ENCODE measurements at places on chromosomes 5 and 9.

DNA sequence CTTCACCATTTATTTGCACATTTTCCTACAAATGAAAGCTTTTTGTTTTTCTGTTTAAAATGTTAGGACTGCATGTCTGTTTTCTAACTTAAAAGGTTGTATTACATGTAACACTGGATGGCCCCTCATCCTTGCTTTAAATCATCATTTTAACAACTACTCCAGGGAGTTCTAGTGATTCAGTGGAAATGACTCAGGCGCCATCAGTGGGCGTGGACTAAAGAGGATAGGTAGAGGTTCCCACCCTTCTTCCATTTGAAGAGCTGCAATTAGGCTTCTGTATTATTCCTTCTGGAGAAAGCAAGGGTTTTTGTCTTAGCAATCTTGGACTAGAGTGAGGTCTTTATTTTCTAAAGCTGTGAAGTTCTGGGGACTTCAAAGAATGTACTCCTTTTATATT is 213.7 kb downstream of the TMEM38B start:
- DNase-seq = no peak

DNA sequence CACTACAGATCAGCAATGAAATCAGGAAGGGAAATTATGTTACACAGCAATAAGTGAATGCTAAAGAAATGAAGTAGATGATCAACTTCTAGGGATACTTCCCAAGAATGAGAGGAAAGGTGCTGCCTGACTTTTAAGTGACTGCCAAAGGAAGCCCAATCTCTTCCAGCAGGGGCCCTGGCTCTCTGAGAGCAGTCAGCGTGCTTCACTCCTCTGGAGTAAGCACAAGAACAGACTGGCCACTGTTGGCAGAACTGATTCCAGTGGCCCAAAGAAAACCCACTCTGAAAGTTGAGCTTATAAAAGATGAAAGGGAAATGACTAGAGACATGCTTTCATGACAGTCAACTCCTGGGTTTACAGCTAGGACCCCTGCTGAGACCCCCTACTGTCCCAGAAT is 41.8 kb downstream of the MTMR12 start:
- no peak for DNase-seq

- no peak for DNase-seq
These were observed 122.1 kb upstream of the ADAMTS16 start for GRCh38 chr5:5017827-5018577.

DNA sequence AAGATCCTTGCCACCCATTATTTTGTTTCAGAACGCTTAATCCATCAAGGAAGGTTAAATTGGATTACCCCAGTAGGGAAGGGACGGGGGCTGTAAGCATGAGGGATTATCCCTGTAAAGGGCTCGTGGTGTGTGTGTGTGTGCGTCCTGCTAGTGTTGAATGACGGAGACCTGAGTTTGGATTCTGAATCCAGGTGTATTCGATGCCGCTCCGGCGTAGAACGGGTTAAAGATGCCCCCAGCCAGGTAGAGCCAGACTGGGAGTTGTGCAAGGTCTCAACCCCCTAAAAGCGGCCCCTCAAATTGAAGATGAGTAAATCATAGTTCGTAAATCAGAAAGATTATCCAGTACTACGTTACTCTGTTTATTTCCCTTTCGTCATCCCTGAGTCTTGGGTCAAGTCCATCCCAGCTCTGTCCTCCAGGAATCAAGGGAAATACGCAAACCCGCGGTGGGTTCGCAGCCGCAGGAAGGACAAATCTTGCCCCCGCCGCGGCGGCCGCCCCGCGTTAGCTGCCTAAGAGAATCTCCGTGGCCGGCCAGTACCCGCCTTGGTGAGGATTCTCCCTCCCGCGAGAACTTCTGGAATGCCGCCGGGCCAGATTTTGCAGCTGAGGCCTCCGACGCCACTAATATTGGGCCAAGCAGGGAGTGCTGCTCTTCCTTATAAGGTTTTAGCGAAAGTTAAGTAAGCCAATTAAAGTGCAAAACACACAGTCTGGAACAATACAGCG is 586 bp upstream of the MTAP start:
- DNase-seq = no peak

- no peak for DNase-seq
These were observed 207.7 kb downstream of the MEF2C start for GRCh38 chr5:88675168-88675707.

DNA sequence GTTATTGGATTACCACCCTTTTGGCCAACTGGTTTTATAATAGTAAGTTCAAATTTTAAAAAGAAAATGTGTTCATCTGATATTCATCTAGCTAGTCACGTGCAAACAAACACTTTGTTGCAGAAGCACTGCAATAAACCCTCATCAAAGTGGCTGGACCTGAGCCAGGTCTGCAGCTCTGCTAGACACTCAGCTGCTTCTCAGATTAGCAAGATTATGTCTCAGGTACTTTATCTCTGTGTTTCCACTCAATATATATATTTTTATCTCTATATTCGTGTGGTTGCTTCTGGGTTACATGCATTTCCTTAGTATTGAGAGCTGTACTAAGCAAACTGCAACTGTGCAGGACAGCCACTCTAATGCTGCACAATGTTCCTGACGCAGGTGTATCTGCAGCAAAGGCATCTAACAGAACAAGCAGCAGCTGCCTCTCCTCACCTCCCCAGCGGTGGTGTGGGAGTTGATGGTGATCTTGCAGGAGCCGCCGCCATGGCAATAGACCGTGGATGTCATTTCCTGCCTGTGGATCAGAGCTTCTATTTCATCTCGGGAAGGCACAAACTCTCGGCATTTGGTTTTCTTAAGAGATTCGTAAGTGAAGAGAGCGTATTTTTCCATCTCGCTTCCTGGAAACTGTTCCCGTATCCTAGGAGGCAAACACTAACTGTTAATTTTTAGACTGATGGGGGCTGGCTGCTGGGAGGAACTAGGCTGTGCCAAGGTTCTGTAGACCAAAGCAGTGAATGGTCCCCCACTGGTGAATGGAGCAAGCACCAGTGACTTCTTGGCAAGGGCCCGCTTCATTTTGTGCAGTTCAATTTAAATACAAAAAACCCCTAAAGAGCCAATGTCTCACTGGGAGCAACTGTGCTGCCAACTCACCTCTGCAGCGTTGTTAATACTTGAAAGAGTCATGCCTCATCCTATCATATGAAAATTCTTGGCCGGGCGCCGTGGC is 56.7 kb upstream of the RETREG1 start:
- DNase-seq = no peak

DNA sequence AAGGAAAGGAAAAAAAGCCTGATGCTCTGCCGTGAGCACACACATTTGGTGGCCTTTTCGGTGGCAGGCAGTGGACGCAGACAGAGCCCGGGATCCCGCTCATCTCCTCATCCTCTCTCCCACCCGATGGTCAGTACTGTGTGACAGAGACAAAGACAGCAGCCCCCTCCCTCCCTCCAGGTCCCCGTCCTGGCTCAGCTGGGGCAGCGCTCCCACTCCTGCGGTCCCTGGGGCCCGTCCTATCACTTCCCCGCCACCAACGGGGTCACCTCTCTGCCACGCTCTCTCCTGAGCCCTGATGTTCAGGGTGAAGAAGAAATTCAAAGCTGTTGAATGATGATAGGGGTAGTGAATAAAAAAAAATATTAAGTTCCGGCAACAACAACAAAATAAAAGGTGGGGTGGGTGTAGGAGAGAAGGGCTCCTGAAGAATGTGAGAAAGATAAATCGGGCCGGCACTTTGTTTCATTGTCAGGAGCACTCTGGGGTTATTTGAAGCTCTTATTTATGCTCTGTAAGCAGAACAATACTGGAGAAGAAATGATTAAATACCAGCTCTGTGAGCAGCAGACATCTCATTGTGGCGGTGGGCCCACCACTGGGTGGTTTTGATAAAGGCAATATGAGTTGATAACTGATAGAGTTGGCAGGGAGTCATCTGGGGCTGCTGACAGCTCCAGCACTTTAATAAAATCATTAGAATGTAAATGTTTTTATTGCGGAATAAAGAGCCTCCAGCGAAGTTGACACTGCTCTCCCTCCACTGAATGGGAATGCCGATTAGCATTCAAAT is 417.7 kb downstream of the IRX1 start:
- no peak for DNase-seq

GRCh38 chr5:100900142-100900795 is 2.8 kb downstream of the ST8SIA4 start:
- peak; percentile 25 for DNase-seq

DNA sequence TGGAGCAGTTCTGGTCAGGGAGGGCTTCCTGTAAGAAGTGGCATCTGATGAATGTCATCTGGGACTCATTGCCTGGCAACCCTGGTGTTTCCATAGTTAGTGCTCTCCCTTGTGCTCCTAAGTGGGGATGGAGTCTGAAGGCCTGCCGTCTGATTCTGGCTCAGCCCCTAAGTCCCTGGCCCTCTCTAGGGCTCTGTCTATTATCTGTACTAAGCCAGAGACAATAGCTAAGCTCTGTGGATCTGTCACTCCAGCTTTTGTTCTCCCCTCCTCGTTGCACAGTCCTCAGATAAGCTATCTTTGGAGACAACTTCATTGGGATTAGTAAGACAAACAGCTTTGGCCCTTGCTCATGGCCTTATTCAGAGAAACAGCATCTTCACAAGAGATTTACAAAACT is 30.6 kb upstream of the TTC1 start:
- DNase-seq = no peak

DNA sequence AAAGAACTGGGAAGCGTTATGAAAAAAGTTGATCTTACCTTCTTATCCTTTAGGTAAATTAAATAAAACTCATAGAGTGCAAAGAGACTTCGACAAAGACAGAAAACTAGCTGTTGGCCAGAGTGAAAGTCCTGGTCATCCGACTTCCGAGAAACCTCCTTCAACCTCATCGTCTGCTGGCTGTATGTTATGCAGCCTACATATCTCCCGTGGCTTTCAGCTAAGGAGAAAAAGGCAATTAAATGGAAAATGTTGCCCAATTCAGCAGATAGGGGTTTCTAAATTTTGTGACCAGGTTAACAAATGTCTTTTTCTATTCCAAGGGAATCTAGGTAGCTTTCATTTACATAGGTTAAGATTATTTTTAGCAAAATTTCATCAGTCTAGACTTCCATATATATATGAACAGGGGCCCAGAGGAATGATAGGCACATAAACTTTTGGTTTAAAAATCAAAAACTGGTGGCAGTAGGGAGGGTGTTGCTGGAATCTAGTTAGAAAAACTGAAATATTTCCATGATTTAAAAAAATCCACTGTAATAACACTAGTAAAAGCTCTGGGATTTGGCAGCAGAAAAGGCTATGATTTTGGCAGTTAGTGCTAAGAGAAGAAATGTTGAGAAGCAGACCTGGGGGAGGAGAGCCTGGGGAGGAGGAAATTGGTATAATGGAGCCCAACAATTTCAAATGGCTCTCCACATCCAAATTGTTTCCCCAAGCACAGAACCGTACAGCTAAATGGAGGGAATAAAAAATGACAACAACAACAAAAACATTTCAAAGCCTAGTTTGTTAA is 32.1 kb downstream of the RAI14 start:
- no peak for DNase-seq

- no peak for DNase-seq
These were observed 30.1 kb downstream of the GALNT10 start for GRCh38 chr5:154220625-154221024.

Data from activated CD4-positive, CD25-positive, alpha-beta regulatory T cell treated with anti-CD3 and anti-CD28 coated beads, Interleukin-2, amount 50 U/mL, for 16 hours (primary cell).